ENCODE measurements at places on chromosomes 12 and 14.

DNA sequence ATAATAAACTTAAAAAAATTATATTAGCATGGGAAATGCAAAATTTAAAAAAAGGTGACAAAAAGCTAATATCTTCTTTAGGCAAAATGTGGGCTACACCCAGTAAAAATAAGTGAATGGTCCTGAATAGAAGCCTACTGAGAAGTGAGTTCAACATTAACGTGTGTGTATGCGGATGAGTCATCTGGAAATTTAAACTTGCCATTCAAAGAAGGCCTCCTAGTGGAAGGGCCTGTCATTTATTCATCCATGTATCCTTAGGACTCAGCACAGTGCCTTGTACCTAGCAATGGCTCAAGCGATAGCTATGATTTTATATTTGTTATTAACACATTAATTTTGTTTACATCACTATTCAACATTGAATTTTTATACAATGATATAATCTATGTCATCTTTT is 226.2 kb downstream of the NUBPL start:
- DNase-seq, result no peak

DNA sequence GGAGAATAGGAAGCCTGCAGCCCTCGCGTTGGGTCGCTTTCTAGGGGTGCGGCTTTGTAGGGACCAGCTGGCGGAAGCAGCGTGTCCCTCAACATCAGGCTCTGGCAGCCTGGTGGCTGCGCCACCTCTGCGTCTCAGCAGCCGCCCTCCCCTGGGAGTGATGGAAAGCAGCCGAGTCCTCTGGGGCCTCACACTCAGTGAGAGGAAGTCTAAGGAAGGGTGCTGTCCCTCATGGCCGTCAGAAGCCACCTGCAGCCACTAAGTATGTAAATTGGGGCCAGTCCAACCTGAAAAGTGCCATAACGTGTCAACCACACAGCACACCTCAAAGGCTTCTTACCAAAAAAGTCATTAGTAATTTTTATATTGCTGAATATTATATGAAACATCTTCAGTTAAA is 80.3 kb downstream of the WDR20 start:
- no peak for DNase-seq

DNA sequence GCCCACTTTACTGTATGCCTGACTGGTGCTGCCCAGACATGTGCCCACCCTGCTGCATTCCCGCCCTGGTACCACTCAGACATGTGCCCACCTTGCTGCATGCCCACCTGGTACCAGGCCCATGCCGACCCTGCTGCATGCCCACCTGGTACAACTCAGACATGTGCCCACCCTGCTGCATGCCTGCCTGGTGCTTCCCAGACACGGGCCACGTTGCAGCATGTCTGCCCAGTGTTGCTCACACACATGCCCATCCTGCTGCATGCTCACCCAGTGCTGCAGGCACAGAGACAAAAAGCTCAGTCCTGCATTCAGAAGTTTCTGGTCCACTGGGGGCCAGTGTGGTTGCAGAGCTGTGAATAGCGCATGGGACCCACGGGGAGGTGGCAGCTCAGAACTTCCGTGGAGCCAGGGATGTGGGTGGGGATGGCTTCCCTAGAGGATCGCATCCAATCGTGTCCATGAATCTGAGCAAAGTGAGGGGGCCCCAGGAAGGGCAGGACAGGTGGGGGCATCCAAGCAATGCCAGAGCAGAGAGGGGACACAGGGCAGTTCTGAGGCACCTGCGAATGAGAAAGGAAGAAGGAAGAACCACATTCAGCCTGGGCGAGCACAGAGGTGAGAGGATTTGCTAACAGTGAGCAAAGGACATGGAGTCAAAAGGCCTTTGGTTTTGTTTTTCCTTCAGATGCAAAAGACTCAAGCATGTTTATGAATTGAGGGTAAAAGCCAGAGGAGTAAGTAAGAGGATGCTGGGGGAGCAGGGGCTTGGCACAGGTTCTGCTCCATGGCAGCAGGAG is 175.9 kb upstream of the C14orf180 start:
- DNase-seq, result no peak

DNA sequence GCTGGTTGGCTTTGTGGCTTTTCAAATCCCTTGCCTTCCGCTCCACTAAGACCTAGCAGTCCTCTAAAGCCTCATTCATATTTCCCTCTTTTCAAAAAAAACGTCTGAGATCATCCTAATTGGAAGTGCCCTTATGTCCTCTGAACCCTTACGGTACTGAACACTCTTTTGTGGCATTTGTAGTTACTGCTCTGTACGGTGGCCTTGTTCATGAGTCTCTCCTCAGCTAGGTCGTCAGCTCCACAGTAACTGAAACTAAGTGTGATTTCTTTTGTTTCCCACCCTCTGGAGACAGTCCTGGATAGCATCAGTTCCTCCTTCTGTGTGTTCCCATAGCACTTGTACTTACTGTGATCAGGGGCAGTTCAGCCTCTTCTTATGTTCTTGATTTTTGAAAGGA is 49.7 kb downstream of the DAAM1 start:
- no peak for DNase-seq

Measured in COR-L47 (cell line).